ENCODE measurements at places on chromosomes 2 and 18.
A peak's percentile ranks its signal among the peaks of the same experiment; 100 is the strongest.

DNA sequence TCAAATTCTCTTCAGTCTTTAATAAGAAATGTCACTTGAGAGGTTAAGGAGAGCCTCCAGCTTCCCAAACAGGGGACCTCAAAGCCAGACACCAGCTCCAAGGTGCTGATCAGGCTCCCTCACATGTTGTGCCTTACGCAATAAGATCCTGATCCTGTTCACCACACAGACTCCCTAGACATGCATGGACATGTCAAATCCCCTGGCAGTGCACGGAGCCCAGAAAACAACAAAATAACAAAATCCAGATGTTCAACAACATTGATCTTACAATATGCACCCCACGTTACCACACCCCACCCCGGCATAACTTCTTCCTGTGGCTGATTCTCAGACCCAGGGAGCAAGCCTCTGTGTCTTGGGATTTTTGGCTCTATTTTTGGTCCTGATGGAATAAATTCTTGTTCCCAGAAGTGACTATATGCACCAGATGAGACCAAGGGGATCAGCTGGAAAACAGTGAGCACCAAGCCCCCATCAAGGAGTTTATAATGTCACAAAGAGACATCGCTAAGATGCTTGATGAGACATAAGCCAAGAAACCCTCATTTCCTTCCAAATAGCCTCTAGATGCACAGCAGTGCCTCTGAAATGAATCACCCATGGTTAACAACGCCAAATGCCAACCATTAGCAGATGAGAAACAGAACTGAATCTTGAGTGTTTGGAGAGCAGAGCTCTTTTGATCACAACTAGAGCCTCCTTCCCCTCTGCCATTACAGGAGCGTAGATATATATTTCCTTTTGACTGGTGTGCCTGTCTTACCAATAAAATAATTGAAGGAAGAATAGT, 198.2 kb downstream of the PRKCE start:
- DNase-seq = peak; percentile 73

GRCh38 chr18:21903709-21904108, 163.1 kb downstream of the MIB1 start:
- no peak for DNase-seq

- DNase-seq = no peak
These were observed 25.9 kb upstream of the CTLA4 start for GRCh38 chr2:203841654-203842053.

- no peak for DNase-seq
These were observed 819 bp upstream of the MAP3K2 start for GRCh38 chr2:127388423-127389164.

DNA sequence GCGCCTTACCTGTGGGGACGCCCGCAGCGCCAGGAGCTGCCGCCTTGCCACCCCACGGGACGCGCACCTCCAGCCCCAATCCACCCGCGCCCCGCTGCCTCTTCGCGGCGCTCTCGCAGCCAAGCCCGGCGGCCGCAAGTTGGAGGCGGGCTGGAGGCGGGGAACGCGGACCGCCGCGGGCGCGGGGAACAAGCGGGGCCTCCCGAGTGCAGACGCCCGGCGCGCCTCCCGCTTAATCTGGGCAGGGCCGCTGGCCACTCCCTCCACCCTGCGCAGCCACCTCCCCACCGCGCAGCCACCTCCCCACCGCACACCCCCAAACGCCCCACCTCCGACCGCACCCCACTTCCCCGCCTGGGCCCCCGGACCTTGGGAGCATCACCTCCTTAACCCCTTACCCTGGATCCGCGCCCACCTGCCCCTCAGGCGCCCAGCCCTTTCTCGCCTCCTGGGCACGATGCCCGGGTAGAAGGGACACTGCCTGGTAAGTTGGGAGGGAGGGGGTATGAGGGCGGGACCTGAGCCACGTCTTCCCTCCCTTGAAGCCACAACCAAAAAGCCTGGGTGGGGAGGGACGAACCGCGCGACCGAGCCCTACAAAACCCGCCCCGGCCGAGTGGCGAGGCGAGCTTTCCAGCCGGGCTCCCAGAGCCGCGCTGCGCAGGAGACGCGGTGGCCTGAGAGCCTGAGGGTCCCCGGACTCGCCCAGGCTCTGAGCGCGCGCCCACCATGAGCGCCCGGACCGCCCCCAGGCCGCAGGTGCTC, at the start of the genes COL4A3 and COL4A4:
Gene COL4A3 (plus strand): TSS at position 627 of the 765 bp plus-strand sequence. CDS start 103 bp downstream, at position 730.
Gene COL4A4 (minus strand): TSS at position 208 of the 765 bp plus-strand sequence. CDS start 16,722 bp downstream, outside the sequence.
- no peak for DNase-seq

DNA sequence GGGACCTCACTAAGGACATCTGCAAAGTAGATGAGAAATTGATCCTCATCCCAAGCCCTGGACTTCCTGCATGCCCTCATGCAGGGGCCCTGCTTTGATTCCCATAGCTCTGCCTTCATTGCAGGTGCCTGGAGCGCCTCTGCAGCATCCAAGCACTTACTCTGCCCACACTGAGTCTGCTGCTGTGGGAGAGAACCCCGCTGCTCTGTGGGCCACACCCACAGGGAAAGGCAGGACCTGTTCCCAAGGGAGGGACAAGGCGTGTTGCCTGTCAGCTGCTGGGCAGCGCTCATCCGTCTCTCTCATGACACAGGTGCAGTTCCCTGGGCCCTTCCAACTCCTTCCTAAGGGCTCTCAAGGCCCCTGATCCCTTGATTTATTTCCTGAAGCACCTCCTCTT, 266.8 kb upstream of the SMIM21 start:
- DNase-seq = no peak

DNA sequence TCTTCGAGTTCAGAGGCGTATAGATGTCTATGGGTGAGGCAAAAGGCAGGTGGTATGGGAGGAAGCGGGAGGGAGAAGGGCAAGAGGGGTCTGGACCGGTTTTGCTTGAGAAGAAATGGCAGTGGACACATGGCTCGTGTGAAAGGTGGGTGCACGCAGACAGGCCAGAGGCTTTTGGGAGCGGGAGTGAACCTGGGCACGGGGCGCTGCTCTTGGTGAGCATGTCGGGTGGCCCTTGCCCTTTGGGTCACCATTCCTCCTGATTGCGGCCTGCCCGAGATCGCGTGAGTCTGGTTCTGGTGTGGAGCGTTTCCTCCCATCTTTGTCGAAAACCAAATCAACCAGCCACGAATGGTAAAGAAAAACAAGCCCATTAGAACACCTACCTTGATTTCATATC, 12.6 kb downstream of the LDLRAD4 start:
- no peak for DNase-seq

DNA sequence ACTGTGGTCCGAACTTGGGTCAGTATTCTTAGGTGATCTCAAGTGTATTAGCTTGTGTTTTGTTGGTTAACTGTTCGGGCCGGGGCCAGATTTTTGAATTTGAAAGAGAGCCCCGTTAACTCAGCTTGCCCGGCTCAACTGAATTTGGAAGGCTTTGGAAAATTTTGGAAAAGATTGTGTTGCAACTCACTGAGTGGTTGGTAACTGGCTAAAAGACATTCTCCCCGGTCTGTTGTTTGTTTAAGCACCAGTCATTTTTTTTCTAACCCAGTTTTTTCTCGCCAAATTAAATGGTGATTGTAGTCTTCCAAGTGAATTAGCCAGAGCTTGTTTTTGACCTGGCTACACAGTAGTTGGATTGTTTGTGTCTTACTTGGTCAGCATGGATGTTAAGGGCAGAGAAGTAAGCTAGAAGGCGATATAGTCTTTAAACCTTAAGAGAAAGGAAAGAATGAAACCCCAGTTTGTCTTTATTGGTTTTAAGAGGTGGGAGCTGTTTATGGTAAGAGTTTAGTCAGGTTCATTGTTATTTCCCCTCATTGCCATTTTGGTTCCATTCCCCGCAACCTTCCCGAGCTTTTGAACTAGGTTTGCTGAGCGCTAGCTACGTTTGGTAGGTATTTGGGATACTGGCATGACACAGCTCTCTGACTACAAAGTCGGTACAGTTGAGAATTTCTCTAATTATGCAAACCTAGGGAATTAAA, 2.4 kb downstream of the MAP4K4 start:
- DNase-seq = no peak

DNA sequence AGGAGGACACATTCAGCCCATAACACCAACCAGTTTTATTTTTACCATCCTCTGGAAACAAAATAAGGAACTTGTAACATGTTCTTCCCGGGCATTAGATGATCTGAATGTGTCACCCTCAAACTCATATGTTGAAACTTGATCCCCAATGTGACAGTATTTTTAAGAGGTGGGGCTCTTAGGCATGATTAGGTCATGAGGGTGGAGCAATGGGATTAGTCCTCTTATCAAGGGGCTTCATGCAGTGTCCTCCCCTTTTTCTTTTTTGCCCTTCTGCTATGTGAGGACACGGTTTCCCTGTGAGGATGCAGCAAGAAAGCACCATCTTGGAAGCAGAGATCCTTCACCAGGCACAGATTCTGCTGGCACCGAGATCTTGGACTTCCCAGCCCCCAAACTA, 401.5 kb upstream of the TRIB2 start:
- no peak for DNase-seq

DNA sequence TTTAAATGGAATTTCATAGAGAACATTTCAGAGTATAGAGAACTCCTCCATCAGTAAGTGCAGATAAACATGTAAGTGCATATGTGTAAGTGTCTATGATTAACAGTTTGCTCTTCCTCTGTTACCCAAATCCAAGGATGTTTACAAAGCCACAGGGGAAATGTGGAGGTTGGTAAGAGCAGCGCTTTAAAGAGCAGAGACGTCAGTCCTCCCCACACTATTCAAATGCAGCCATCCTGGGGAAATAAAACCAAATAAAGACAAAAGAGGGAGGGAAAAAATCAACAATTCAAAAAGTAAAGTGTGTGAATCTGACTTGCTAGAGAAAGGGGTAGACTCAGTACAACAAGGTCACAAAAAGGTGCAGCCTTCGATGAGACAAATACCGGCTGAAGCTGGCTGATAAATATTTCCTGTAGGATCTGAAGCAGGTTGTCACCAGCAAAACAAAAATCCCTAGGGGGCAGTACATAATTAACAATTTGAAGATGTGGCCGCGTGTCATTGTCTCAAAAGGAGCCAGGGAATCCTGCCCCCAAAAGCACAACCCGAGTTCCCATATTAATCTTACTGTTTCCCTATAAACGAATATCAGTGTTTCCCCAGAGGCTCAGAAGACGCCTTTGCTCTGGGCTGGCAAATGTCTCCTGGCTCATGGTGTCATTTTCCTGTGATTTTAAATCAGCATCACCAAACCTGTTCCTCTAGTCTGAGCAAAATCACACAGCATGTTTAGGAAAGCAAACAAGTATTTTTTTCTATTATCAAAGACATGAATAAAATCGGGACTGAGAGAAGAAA, 216.5 kb downstream of the CDCA7 start:
- DNase-seq = peak; percentile 55

- no peak for DNase-seq
These were observed 83.4 kb downstream of the FANCL start for GRCh38 chr2:58157754-58158153.

- DNase-seq = no peak
These were observed 416.8 kb downstream of the LRATD1 start for GRCh38 chr2:15049096-15049993.

DNA sequence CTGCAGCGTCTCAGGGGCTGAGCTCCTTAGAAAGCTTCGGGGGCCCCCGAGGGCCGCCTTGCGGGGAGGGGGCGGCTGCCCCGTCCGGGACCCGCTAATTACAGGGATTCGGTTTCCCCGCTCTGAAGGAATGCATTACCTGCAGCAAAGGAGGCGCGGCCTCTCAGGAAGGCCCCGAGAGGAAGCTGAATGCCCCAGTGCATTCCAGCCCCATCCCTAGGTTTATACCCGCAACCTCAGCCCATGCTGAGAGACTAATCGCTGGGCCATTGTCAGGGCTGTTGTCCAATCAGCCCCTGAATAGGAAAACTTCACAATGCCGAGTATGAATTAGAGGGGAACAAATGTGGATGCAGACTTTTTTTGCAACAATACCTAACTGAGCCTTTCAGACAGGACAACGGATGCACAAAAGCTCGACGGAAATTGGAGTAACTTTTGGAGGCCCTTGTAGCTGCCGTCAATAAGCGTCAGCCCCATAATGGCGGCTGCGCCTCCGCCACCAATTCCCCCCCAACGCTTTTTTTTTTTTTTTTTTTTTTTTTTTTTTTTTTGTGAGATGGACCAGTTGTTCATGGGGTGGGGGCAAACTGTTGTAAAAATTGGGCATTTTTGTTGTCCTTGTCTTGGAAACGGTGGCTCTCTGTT, 138.6 kb upstream of the SIX3 start:
- no peak for DNase-seq

GRCh38 chr2:202018950-202019349, 14.7 kb upstream of the FZD7 start:
- no peak for DNase-seq
